ENCODE measurements at places on chromosomes 3 and 15.
A peak's percentile ranks its signal among the peaks of the same experiment; 100 is the strongest.

- no peak for DNase-seq
Observed at GRCh38 chr3:122956693-122957455, 70.7 kb downstream of the SEMA5B start.

DNA sequence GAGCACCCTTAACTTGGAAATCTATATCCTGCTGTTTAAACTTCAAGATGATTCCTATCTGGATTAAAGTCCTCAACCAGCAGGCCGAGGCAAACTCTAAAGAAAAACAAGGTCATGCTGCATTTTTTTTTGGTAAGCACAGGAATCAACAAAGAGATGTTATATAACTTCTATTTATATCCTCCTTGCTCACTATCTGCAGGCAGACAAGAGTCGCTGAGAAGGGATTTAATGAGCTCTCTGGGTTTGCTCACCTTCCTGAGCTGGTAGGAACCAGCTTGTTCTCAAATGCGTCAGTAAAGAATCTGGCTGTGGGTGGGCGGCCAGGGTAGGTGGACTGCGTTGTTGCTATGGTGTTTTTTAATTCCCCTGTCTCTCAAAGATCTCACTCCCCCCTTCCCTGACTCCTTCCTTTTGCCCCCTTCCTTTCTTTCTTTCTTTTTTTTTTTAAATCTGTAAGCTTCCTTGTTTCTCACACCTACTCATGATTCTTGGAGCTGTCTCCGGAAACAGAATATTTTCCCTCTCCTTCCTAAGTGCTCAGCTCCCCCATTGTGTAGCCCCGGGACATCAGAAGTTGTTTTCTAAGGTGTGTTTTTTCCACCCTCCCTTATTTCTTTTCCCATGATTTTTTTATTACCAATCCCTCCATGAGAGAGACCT, 228.8 kb upstream of the BHLHE40 start:
- DNase-seq: peak; percentile 28

- no peak for DNase-seq
Observed at GRCh38 chr3:197775317-197775716, 15.7 kb upstream of the LRCH3 start.

DNA sequence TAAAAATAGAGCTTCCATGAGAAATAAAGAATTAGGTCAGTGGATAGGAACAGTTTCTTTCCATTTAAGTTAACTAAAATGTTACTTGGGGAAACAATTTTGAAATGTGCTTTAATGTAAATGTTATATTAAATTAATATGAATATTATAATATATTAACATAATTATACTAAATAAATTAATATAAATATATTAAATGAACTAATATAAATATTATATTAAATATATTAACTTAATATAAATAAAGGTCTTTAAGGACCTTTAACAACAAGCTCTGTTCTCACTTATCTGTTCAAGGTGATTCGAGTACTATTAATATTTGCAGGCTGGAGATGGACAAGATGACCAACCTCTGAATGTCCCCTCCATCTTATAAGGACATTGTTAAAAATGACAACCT, 100.6 kb downstream of the MAGI1 start:
- no peak for DNase-seq

Data from T-helper 1 cell (primary cell).